ENCODE measurements at places on chromosomes 3 and 15.

DNA sequence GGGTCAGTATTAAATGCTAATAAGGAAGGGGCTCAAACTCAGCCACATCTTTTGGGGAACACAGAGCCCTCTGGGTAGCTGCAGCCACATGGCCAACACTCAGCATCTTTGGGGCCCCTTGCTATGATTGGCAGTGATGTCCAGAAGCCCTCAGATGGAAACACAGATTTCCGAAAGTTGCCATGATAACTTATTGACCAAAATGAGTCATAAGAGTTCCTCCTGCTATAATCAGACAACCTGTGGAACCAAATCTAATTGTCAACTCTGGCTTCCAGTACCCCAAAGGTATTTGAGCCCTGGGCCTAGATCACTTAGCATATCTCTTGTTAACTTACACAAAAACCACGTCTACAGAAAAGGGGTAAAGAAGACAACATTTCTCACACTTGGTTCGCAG lies 392.2 kb downstream of the KCNH8 start:
- DNase-seq: no peak

DNA sequence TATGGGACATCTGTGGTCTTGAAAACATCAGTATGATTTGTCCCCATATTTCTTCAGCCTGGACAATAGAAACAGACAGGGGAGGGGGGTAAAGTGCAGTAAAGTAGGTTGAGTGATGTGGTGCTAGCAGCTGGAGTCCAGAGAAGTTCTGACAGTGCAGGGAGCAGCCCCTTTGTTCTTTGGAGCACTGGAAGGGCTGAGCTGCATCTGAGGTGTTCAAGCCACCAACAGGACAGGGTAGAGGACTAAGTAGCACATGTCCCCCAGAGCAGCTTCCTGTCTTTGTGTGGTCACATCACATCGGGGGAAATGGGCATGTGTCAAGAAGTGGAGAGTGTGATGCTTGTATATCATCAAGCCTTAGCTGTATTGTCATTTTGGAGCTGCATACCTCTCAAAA lies 12.1 kb downstream of the MRPS22 start:
- no peak for DNase-seq

DNA sequence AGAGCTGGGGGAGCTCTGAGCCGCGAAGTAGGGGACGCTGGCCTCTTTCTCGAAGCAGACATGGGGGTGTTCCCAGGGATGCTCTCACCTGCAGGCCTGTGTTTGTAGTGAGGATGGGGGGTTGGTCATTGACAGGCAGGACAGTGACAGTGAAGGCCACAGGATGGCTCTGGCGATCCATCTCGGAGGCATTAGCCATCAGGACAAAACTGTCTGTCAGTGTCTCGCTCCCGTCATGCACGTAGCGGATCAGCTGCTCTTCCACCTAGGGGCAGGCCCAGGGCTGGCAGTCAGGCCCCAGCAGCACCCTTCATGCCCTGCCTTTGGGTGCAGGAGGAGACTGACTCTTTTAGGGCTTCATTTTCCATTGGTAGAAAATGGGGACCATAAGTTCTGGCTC lies 28.0 kb downstream of the CSPG4 start:
- DNase-seq: no peak

- DNase-seq: no peak
These were observed 111.1 kb upstream of the WNT5A start for GRCh38 chr3:55598224-55598623.

- no peak for DNase-seq
These were observed 3.2 kb upstream of the SLC7A14 start for GRCh38 chr3:170589113-170589512.

DNA sequence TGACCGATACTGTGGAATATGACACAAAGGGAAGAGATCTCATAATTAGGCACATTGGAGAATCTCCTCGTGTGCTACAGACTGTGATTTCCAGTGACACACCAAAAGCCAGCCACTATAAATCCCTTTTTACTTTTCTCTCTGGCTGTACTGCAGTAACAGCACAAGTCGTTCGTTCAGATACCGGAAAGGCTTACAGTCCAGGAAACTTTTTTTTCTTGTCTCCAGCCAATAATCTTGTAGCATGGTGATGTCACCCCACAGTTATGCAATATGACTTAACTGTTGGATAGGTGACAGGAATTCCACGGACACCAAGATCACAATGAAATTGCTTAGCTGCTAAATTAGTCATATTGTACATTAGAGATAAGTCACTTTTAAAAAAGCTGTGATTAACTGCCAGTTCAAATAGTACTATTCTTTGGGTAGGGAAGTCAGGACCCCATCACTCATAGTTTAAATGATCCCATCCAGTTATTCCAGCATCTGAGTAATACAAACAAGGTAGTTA lies 36.3 kb upstream of the TSC22D2 start:
- DNase-seq: peak; percentile 100

- no peak for DNase-seq
These were observed 46.8 kb downstream of the CHDH start for GRCh38 chr3:53799338-53799865.

DNA sequence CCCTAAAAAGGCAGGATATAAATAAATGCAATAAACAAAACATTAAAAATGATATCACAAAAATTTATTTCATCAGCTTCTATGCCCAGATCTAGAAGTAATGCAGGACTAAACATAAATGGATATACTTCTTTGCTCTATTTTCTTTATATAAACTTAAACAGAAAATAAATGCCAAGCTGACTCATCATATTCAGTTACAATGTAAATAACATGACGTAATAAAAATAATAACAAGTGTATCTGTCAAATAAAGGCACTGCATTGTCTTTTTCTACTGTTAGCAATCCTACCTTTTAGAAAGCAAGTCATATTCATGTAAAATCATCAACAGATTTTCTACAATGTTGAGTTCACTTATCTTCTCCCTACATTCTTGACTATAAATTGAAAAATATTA lies 61.6 kb downstream of the NEK10 start:
- no peak for DNase-seq

DNA sequence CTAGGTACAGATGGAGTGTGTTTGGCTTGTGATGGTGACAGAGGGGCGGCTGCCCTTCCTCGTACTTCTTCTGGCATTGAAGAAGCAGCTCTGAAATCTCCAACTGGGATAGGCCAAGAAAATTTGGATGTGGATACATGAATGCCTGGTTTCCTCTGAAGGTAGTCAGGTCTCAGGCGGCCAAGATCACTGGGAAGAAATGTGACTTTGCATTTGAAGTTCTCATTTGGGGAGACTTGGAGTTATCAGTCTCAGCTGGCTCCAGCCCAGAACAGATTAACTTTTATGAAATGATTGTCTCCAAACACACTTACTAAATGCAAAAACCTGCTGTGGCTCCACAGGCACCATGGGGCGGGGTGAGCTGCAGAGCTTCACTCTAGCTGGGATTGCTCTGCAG lies 215.9 kb downstream of the THSD4 start:
- no peak for DNase-seq

- no peak for DNase-seq
These were observed 5.9 kb upstream of the BOC start for GRCh38 chr3:113205481-113205880.

GRCh38 chr3:190911382-190911781 lies 48.9 kb upstream of the GMNC start:
- no peak for DNase-seq

DNA sequence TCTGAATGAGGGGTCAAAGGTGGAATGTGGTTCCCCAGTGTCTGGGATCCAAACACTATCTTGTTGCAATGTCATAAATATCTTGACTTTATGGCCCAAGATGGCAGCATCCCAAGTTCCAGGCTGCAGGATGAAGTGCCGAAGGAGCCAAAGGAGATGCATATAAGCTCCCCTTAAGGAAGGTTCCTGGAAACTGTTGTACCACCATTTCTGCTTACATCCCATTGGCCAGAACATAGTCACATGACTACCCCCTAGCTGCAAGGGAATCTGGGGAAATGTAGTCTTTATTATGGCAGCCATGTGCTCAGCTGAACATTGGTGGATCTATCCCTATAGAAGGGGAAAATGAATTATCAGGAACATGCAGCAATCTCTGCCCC lies 54.3 kb downstream of the BDH1 start:
- DNase-seq: peak; percentile 56

GRCh38 chr3:143737065-143737464 lies 111.2 kb downstream of the SLC9A9 start:
- DNase-seq: no peak
